ENCODE measurements at places on chromosomes 12 and 14. TPM values are rescaled to one million over a fixed set of nuclear protein-coding genes. Genes with fewer than 3 reads are reported as not detected.

Gene TRPV4
- 0.26 TPM for total RNA-seq

DNA sequence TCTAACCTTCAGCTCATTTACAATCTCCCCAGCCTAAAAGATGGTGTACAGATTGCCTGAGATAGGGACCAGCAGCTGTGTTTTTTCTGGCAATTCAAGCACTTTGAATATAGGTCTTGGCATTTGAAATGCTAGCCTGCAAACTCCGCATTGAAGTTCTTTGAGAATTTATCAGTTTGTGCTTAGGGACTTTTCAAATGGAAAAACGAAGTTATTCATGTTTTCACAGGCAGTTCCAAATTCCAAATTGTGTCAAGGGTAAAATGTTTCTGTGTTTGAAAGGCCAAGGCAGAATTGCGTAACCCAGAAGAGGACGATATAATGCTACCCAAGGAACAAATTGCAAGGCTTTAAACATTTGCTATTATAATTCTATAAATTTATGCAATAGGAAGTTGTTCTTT lies 168.9 kb upstream of the RASSF8 start:
- DNase-seq = no peak

DNA sequence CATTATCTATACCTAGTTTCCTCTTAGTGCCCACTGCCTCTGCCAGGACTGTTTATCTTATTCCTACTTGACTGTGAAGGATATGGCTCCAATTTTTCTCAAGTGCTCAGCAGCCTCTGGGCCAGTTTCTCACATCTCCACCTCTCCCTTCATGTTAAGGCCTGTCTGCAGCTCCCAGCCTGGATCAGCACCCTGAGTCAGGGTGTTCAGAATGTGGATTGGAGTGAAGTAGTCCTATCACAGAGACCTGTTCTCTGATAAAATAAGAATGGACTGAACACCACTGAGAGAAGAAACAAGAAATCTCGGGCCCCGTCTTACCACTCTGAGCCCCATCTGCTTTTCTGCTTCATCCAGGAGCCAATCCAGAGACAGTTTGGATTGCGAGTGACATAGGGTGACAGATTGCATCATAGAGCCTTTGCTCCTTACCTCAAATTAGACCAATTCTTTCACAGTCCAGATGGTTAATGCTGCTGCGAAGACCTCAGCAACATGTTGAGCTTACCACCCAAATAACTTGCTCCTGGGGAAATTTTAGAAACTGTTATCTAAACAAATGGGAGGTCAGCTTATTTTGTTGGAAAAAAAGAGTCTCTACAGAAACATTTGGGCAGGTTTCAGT lies 473.1 kb downstream of the PDZRN4 start:
- DNase-seq = no peak

Gene IGFBP6
- total RNA-seq = 327 TPM

Gene GLI1
- total RNA-seq = 0.48 TPM

Gene P3H3
- total RNA-seq = 89.5 TPM

GRCh38 chr12:115763982-115764621 lies 513.4 kb downstream of the MED13L start:
- DNase-seq = no peak

Gene CNTN1
- 123 TPM for total RNA-seq

DNA sequence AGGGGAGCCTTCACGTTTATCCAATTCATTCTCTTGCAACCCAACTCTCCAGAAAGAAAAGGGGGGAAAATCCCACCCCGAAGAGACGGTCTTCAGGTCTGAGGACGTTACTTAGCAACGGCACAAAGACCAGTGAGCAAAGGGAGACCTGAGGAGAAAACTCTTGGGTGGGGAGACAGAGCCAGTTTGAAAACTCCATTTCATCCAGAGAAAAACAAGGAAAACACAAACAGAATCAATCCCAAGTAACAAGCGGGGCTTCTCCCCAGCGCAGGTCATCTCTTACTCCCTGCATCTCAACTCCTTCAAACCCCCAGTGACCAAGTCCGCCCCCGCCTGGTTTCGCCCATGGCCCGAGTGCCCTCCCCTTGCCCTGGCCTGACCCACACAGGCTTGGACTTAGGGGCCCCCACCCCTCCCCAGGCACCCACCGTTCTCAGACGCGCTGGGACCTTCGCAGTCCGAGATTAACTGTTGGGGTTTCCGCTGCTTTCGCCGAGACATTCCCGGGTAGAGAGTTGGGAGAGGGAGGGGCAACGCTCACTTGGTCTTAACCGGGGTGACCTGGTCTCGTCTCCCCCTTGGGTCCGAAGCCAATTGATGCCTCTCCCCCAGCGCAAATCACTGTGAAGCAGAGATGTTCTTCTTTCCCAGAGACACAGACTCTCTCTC lies 10.4 kb upstream of the SALL2 start:
- DNase-seq = no peak
